ENCODE measurements at places on chromosomes 5 and 9.

DNA sequence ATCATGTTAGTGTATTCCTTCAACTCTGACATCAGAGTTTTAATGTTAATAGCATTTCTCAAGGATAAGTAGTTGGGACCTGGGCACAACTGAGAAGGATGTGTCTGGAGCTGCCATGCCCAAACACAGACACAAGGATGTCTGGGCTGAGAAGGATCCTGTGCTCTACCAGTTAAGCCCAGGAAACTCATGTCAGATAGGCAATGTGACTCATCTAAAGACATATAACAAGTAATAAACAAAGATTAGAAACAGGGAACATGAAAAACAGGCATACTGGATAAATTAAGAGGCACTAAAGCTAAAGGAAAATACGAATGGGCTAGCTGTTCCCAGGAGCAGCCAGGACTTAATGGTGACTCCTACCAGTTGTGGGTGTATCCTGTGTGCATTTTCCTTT lies 9.1 kb upstream of the EGFLAM start:
- no peak for DNase-seq

GRCh38 chr9:123894822-123895221 lies 35.1 kb downstream of the DENND1A start:
- no peak for DNase-seq

DNA sequence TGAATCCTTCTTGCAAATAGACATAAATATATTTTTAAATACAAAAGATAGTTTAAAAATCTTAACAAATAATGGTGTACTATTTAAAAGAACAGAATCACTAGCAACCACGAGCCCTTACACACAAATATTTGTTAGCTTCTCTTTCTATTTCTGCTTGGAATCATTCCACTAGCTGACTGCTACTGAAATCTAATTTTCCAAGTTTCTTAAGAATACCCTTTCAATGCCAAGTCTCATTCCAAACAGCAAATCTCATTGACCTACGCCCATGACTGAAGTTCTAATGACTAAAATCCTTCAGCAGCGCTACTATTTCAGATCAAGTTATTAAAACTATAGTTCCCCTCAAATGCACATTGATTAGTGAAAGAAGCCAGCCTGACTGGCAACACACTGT lies 13.2 kb upstream of the PPP1R2B start:
- no peak for DNase-seq

- DNase-seq: no peak
These were observed 974 bp downstream of the C9orf40 start for GRCh38 chr9:74951725-74952151.

DNA sequence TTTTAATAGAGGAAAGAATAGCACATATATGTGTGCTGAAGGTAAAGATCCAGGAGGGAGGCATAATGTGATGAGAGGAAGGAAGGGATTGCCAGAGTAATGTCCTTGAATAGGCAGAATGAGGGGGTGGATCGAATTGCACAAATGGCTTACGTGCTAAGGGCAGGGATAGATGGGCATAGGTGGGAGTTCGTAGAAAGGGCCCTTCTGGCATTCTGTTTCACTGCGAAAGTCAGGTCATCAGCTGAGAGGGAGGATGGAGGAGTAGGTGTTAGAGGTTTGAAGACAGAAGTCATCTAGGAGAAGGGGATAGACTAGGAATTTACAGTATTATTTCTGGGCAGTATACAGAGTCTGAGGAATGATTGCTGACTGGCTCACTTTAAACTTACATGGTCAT lies 32.1 kb downstream of the CNOT6 start:
- DNase-seq: no peak

- DNase-seq: no peak
These were observed 16.1 kb upstream of the AHRR start for GRCh38 chr5:305459-305858.

DNA sequence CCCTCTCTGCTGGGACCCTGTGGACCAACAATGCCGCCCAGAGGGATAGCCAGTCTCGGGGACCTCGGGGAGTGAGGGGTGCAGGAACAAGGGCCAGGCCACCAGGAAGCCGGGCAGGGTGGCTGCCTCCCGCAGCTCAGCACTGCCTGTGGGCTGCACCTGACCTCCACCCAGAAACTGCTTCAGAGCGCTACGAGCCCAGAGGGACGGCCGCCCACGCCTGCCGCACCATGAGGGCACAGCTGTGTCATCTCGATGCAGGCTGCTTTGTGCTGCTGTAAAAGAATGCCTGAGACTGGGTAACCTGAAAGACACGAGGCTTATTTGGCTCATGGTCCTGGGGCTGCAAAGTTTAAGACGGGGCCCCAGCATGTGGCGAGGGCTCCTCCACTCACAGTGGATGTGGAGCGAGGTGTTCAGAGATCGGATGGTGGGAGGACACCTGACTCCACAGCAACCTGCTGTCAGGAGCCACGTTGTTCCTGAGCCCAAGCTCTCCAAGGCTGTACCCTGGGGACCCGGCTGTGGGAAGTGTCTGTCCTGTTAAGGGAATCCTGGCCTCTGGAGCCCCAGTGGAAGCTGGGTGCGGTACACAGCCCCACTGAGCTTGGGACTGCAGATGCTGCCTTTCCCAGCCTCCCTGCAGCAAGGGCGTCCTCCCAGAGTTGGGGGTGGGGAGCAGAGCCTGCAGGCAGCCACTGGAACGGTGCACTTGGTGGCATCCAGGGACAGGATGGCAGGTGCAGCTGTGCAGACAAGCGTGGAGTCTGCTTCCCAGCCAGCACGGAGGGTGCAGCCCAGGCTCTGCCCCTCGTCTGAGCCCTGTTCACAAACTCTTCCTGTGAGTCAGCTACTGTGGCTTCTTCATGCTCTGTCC lies 11.8 kb upstream of the ZDHHC11 start:
- no peak for DNase-seq

DNA sequence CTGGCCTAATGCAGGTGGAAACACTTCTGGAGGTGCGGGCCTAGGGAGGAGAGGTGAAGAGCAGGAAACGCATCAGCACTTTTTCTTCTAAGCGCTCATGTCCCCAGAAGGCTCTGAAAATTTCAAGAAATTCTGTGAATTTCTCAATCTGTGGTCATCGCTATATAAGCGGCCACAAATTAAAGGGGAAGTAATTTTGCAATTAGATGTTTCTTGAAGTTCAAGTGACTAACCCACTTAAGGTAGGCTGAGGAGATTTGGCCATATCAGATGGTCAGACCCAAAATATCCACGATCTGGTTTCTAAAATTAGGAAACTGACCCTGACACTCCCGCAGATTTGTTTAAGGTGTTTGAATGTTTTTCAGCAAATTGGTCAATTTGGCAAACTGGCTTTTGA lies 16.6 kb upstream of the HMGCR start:
- DNase-seq: no peak

DNA sequence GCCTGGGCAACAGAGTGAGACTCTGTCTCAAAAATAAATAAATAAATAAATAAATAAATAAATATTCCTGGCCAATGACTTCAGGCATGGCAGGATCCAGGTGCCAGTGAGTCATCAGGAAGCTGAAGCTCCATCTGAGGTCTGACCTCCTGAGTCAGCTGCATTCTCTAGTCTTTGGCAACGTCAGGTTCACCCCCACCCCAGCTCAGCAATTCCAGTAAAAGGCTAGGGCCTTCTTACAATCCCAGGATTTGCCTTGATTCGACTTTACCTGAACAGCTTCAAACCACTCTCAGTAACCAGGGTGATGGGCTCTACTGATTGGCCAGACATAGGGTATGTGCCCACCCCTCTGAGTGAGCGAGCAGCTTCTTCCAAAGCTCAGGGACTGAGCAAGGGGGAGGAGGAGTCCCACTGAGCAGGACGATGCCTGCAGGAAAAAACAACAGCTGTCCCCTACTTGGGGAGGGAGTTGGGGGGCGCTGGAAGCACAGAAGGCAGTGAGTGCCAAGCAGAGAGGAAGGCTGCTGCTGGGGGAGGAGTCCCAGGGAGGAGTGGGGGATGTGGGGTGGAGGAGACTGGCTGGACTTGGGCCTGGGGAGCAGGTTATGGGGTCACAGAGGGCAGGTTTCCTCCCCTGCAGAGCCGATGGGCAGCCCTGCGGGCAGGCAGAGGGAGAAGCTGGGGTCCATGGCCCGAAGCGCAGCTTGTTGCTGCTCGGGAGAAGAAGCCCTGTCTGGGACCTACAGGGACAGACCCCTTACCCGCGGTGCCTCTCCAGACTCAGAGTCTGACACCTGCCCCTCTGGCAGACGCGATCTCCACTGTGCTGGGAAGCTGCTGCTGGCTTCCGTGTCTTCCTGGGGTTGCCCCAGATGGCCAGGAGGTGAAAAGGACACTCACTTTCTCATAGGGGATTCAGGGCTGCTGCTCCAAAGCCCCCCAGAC lies 25.9 kb upstream of the UNC5A start:
- DNase-seq: no peak

GRCh38 chr9:123329329-123329955 lies 26.6 kb upstream of the CRB2 start:
- no peak for DNase-seq

DNA sequence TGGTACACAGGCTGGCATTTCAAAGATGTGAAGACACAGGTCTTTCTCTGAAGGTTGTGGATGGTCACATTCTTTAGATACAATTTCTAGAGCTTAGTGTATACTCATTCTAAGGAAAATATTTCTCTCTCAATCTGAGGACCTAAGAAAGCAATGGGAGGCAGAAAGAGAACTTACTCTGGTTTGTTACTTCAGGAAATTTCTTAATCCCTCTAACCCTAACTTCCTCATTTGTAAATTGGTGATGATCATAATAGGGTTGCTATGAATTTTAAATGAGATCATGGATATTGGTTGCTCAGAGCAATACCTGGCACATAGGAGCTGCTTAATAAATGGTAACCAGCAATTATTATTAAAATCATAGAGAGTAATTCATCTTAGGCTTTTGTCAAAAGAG lies 22.1 kb downstream of the FAM170A start:
- no peak for DNase-seq
